ENCODE measurements at places on chromosomes 13 and 19.

- DNase-seq: no peak
These were observed 13.4 kb downstream of the LYL1 start for GRCh38 chr19:13089139-13089856.

DNA sequence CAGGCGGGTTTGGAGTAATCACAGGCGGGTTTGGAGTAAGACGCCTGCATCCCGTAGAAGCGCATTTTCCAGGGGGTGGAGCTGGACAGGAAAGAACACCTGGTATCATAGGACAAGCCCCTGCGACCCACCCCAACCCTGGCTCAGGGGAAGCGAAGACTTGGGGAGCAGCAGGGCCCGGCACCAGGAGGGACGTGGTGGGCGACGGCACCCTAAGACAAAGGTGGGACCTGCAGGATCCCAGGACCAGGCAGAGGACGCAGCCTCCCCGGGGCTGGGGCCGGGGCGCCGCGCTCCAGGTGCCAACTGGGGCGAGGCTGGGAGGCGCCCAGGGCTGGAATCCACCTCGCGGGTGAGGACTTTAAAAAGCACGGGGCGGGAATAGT, 520 bp downstream of the ZNF600 start:
- DNase-seq: no peak

DNA sequence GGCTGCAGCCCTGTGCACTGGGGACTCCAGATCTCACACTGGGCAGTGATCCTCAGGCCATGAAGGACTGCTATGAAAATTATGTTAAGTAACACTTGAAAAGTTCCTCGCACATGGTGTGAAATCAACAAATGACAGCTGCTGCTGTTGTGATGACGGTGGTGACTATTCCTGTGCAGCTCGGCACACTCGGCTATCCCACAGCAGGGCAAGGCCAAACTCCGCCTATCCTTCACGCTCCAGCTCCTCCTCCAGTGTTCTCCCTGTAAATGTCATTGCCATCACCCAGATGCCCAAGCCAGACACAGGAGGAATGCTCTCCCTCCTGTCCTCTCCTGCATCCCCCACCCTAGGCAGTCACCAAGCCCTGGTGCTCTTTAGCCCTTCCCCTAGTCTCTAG, 31.3 kb downstream of the GRIK5 start:
- no peak for DNase-seq

DNA sequence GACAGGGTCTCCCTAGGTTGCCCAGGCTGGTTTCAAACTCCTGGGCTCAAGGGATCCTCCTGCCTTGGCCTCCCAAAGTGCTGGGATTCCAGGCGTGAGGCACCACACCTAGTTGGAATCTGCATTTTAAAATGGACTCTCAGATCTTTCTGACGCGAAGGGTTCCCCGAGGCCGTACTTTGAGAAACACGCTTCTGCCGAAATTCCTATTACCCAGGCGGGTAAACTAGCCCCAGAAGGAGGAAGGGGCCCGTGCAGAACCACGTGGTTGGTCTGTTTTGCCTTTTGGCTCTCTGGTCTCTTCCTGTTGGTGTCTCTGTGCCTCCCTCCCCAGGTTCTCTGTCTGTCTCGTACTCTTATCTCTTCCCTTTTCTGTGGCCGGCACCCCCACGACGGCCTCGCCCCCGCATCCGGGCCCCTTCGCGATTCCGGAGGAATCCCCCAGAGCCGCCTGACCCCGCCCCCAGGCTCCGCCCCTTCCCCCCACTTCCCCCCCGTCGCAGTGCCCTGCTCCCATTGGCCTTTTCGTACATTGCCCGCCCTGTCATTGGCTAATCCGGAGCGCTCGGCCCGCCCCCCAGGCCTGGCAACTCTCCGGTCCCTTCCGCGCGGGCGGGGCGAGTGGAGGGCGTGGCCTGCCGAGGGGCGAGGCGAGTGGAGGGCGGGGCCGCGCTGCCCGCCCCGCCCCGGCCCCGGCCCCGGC, at the start of gene TNFAIP8L1:
TSS of gene TNFAIP8L1 (plus strand) at position 689 of the 703 bp plus-strand sequence. CDS start 12,354 bp downstream, outside the sequence.
- DNase-seq: peak; percentile 64

DNA sequence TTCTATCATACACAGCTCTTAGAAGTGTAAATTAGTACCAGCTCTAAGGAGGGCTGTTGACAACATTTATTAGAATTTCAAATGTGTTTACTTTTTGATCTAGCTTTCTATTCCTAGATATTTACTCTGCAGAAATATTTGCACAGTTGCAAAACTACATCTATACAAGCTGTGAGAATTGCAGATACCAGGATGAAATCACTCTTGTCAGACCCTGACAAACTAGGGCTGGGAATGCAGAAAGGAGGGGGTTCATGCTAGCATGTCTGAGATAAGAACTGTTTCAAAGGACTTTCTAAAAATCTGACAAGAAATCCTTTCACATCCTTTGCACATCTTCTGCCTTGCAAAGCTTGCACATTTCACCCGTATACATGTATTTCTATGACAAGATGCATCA, 11.8 kb upstream of the PABPC3 start:
- no peak for DNase-seq

- no peak for DNase-seq
These were observed 67.3 kb downstream of the DOCK9 start for GRCh38 chr13:98910501-98910951.

DNA sequence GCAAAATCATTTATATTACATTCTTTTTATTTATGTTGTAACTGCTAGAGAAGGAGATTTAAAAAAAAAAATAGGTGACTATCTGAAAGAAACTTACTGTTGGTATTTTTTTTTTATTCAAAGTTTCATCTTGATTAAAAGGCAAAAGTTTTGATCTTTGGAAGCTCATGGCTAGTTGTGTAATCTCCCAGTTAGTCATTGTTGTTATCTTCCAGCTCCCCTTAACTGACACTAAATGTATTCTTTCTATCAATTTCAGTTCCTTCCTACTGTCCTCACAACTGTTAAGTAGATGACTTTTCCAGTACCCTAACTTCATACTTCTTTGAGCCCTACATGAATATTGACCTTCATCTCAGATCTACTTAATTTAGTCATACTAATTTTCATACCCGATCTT, 71.1 kb downstream of the PIBF1 start:
- DNase-seq: no peak

DNA sequence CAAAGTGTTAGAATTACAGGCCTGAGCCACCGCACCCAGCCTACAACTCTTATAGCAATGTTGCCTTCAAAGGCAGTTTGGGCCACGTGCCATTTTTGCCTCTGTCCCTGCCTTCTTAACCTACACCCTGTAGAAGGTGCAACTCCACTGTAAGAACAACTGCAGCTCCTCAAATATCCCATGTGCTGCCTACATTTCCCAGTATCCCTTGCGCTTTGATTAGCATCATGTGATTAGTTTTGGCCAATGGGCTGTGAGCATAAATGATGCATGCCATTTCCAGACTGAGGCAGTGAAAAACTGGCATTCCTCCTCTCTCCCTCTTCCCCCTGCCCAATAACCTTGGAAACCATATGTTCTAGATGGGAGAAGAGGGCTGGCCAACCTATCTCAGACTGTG, 75.2 kb upstream of the MRI1 start:
- no peak for DNase-seq

DNA sequence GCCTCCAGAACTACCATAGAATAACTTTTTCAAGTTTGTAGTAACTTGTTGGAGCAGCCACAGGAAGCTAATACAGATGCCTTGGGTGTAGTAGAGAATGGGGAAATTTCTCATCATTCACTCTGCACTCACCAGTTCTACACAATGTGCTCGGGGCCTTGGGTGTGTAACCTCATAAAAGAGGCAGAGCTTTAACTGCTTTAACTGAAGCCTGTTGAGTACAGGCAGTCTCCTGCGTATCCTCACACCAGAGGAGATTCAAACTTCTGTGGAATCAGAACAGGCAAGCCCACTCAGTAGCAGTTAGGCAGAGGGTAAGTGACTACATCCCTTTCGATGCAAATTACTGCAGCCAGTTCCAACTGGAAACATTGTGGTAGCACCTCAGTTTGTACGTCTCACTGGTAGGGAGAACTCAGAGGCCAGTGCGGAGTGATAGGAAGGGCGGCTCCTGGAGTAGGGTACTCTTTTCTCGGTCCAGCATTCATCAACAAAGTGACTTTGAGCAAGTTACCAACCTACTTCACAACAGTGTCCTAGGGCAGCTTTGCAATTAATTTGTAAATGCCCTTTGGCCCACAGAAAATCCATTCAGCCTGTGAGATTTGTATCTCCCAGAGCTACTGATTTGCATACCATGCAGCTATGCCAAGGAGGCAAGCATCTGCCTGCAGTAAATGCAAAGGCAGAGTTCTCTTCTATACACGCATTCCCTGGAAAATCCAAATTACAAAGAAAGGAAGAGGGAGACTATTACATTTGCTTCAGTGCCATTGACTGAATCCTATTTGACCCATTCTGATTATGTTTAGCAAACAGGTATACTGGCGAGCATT, 904.3 kb downstream of the DIAPH3 start:
- no peak for DNase-seq

GRCh38 chr19:4390017-4390566, 10.3 kb downstream of the SH3GL1 start:
- DNase-seq: no peak

DNA sequence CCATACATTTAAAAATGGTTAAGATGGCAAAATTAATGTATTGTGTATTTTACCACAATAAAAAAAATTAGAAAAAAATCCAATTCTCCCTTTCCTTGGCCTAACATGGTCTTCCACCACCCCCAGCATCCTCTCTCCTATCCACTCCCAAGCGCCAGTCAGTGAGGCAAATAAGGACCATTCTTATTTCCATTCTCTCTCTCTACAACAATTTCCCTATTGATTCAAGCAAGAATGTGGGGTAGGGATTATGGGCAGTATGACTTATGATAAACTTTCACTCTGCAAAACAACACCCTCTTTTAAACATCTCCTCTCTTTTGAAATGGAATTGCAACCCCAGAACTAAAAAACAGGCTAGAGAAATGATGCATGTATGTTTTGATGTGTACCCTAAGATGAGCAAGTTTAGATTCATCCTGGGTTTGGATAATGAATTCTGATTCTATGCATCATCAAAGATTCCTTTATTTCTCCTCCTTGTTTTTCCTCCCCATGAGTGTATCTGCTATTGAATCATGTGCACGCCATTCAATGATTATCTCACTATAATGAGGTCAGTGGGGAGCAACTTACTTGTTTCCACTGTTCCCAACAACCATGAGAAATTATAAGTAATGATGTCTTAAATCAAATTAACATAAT, 3.5 kb downstream of the STARD13 start:
- DNase-seq: no peak

DNA sequence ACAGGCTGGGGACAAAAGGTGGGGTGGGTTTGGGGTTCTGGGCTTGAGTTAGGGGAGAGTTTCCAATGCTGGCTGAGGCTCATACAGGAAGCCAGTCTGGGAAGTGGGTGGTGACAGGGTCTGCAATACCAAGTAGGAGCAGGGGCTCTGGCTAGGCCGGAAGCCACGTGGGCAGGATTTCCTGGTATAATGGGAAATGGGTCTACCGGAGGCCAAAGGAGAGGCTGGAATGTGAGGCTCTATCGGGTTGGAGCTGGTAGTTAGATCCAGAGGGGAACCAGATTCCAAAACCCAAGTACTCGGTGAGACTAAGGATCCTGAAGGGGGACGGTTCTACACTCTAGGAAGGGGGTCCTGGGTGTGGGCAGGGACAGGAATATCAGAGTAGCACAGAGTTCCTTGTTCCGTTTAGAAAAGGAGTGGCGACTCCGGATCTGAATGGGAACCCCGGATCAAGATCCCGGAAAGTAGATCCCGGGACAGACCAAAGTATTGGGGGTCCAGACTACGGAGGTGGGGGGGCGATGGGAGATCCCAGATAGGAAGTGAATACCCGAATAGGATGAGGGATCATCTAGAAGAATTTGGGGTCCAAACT, 802 bp downstream of the CDC37 start:
- no peak for DNase-seq

DNA sequence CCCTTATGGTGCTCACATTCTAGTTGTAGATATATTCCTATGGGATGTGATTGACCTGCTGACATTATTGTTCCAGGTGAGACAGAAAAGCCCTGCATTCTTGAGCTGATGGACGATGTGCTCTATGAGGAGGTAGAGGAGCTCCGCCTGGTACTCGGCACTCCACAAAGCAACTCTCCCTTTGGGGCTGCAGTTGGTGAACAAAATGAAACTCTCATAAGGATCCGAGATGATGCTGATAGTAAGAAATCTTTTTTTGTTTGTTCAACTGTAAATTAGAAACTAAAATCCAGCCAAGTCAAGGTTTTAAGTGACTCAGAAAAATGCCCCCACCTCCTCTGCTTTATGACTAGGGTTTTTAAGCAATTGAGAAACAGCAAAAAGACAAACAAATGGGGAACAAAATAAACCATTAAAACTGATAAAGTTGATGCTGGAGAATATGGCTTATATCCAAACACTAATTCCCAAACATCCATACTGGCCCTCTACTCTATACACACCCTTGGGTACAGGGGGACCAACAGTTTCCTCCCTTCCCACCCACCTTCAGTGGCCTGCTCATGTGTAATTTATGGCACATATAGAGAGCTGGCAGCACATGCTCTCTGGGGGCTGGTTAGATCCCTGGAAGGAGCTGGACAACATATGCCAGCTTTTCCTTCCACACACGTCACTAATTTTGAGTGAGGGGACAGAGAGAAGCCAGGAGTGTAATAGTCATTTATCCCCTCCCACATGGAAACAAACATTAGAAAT, 139.6 kb downstream of the STOML3 start:
- DNase-seq: no peak
